ENCODE measurements at places on chromosomes 7 and 10. TPM values are rescaled to one million over a fixed set of nuclear protein-coding genes. Genes with fewer than 3 reads are reported as not detected.

LIPM gene
- total RNA-seq, result not detected

VAX1 gene
- not detected for total RNA-seq

PRF1 gene
- 381 TPM for total RNA-seq

SLC29A4 gene
- total RNA-seq, result 0.76 TPM

TAS2R41 gene
- total RNA-seq, result not detected

DNA sequence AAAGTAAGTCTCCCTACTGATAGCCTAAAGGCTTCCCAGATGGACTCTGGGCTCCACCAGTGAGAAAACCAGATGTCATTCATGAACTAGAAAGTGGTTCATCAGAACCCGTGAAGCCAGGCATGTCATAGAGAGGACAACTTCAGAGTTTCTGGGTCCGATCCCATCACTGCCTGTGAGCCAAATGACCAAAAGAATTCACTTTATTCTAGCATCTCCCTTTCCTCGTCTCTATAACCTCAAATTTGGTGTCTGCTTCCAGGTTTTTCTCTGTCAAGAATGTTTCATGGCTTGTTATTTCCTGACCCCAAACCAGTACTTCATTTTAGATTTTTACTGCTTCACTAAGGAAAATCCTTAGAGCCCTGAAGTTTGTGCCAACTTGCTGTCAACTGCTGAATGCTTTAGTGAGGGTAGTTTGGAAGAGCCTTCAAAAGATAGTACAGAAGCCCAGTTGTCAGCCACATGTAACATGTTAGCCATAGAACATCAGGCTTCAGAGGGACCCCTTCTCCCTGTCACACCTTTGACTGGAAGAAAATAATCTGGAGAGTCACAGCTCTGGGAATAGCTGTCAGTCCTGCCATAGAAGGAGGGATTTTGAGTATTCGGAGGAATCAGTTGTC is 34.0 kb downstream of the ITGB8 start:
- no peak for DNase-seq

- no peak for DNase-seq
Measured at GRCh38 chr10:19749185-19749729, 67.0 kb upstream of the PLXDC2 start.

DNA sequence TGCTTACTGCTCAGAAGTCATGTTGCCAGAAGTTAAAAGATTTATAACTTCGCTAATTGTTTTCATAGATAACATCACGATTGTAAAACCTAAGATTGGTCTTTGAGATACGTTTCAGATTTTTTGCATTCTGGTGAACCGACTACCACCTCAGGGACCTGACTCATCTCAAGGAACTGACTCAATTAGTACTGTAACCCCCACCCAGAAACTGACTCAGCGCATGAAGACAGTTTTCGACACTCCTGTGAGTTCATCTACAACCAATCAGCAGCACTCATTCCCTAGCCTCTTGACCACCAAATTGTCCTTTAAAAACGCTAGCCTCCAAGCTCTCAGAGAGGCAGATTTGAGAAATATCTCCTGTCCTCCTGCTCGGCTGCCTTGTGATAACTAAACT is 72.3 kb downstream of the ELMO1 start:
- DNase-seq, result no peak

GRCh38 chr7:3981281-3981680 is 680.2 kb downstream of the SDK1 start:
- DNase-seq, result no peak

- DNase-seq, result no peak
Measured at GRCh38 chr7:116598278-116598677, 73.4 kb downstream of the CAV1 start.

GRCh38 chr7:50595491-50596102 is 30.4 kb upstream of the DDC start:
- DNase-seq, result no peak

- peak; percentile 29 for DNase-seq
Measured at GRCh38 chr10:129771991-129772431, 192.1 kb downstream of the EBF3 start.

DNA sequence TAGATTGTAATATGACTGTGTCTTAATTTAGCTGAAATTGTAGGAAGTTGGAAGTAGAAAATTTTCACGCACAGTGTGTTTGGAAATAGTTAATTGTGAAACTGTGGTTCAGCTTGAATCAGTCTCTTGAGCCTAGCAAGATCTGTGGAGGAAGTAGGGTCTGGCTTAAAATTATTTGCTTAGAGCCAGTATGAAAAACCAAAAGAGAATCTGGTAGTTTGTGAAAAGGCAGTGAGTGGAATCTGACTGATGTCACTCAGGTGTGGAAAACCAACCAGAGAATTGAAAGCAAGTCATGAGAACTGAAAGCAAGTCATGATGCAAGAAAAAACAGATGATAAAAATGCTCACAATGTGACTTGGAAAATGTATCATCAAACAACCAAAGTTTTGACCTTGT is 11.5 kb downstream of the LIPJ start:
- DNase-seq, result no peak

DNA sequence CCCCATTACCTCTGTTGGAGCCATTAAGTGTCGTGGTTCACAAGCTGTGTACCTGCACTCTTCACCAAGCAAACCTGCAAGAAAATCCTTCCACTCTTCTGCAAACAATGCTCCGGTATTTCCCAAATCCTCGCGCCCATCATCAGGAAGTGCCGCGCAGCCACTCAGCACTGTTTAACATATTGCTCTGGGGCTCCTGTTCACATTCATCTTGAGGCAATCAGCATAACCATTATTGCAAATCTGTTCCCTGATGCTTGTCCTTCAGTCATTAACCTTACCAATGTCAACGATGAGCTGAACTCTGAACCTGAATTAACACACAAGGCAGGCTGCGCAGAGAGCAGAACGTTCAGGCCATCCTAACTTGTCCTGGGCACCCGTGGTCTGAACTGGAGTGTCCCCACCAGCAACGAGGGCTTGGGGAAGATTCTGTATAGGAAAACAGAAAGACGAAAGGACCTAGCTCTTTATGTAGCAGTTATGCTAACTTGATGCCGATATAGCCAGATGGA is 751.4 kb upstream of the AUTS2 start:
- no peak for DNase-seq

GRCh38 chr7:134298902-134299683 is 17.6 kb downstream of the SLC35B4 start:
- DNase-seq, result no peak

DNA sequence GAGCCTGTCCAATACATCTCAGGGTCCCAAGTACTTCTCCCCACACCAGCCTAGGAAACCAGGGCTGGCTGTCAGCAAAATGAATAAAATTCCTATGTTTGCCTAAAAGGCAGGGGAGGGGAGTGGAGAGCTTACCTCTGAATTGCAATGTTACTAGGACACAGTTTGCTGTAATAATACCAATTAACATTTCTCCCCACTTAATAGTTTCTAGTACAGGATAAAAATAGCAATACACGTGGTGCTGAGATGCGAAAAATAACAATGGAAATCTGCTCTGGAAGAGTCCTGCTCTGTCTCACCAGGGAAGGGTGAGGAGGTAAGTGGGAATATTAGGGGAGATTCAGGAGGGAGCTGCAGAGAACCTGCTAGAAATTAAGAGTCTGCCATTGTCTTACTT is 112.3 kb downstream of the PLXNA4 start:
- DNase-seq, result no peak

DNA sequence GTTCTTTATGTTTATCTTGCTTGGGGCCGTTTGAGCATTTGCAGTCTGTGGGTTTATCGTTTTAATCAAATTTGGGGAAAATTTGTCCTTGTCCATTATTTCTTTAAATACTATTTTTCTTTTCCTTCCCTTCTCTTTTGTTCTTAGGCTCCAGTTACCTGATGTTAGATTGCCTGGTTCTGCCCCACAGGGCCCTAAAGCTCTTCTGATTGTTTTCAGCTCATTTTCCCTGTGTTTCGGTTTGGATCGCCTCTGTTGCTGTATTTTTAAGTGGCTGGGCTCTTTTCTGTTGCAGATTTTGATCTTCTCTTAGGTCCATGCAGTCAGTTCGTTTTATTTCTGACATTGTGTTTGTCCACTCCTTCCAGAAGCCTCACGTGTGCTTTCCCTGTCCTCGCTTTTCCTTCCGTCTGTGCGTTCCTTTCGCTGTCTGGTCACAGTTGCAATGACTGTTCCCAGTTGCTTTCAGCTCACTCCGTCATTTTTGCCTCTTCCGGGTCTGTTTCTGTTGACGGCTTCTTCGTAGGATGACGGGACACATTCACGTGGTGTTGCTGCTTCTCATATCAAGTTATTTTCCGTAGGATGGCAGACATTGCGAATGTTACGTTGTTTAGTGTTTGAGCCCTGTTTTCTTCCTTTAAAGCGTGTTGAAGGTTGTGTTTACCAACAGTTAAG is 111.4 kb downstream of the INPP5A start:
- no peak for DNase-seq
